ENCODE measurements at places on chromosomes 5 and 9.

- DNase-seq, result no peak
Observed at GRCh38 chr9:114176624-114177291, 21.4 kb downstream of the COL27A1 start.

- DNase-seq, result no peak
Observed at GRCh38 chr5:92492908-92493307, 1088.1 kb downstream of the NR2F1-AS1 start.

DNA sequence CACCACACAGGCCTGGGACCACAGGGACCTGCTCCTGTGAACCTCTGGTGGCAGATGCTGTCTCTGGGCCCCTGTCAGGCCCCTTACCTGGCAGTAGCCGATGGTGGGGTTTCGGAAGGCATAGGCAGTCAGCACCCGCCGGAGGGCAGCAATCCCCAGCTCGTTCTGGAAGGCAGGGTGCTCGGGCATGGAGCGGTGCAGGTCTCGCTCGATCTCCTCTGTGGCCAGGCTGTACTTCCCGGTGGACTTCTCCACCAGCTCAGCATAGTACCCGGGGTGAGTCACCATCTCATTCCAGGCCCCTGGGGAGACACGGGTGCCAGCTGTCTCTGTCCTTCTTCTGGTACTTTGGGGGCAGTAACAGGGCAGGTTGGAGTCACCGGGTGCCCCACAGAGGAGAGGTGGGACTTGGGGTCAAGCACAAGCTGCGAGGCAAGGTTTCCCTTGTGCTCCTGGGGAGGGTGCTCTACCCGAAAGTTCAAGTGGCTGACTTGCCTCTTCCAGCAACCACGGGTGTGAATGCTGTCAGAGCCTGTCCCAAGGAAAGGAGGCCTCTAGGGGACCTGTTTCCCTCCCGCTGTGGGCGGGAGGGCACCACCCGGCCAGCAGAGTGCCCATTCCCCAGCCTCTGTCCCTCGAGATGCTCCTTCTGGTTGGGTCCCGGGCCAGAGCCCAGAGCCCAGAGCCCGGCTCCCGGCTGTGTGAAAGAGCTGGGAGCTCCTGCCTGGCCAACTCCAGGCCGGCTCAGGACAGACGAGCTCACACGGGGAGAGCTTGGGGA, 19.8 kb upstream of the MRNIP start:
- no peak for DNase-seq

DNA sequence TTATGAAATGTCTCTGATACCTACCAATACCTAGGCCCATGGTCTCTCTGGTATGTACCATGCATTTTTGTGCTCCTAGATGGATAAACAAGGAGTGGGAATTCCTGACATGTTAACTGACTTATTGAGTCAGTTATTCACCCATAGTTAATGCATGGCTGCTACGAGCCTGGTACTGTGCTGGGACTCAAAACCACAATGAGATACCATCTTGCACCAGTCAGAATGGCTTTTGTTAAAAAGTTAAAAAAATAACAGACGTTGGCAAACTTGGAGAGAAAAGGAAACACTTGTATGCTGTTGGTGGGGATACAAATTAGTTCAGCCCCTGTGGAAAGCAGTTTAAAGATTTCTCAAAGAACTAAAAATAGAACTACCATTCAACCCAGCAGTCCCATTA, 293.8 kb downstream of the OSTF1 start:
- no peak for DNase-seq

DNA sequence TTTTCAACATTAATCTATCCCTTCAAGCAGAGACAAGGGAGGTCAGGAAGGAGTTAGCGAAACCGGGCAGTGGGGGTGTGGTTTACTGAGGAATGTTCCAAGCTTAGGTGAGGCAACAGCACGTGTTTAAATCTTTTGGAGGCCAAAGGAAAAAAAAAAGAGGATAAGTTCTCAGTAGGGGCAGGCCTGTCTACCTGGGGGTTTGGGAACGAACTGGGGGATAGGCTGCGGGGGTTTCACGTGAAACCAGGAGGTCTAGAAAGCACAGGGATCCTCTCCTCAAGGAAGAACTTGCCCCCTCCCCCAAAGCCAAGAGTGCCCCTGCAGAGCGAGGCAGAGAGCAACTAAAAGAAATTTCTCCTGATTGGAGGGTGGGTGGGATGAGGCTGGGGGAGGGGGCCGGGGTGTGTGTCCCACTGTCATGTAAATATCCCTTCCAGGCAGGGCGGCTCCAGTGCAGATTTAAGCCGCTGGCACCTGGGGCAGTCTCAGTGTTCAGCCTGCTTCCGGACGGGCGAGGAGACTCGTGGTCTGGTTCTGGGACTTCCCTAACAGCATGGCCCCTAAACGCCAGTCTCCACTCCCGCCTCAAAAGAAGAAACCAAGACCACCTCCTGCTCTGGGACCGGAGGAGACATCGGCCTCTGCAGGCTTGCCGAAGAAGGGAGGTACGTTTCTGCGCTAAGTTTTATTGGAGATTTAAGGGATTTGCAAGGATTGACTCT, 5.5 kb upstream of the SET start:
- DNase-seq, result no peak

GRCh38 chr5:74673011-74673790, 11.8 kb upstream of the HEXB start:
- DNase-seq, result no peak

- no peak for DNase-seq
Observed at GRCh38 chr5:157571357-157571827, 4.2 kb downstream of the ADAM19 start.

GRCh38 chr9:2384741-2385140, 236.8 kb upstream of the VLDLR start:
- no peak for DNase-seq

DNA sequence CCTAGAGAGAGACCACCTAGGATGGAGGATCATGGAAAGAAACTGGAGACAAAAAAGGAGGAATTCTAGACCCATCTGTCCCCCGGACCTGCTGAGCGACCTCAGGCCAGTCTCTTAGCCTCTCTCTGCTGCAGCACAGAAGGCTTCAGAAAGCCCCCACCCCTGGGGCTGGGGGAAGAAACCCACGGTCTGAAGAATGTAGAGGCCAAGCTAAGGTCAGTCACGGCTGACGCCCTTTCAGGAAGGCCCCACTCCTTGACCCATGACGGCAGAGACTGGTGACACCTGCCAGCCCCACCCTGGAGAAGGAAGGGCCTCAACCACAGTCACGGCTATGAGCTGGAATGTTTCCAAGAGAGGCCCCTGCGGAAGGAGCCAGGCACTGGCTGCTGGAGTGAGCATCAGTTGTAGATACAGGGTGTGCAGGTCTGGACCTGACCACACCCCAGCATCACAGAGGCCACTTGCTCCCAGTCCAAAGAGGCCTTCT, 120.5 kb upstream of the BOD1 start:
- no peak for DNase-seq

DNA sequence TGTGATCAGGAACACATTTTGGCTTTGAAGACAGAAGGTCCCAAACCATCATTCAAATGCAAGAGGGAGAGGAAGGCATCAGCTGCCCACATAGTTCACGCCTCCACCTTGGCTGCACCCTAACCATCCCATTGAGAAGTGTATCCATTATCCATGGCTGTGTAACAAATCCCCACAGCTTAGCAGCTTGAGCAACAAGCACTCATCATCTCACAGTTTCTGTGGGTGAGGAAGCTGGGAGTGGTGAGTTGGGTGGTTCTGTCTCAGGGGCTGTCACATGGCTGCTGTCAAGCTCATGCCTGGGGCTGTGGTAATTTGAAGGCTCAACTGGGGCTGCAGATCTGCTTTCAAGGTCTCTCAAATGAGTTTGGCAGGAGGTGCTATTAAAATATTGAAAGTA, 23.0 kb upstream of the CEP72 start:
- no peak for DNase-seq

GRCh38 chr5:171115519-171115918, 193.5 kb upstream of the TLX3 start:
- no peak for DNase-seq

DNA sequence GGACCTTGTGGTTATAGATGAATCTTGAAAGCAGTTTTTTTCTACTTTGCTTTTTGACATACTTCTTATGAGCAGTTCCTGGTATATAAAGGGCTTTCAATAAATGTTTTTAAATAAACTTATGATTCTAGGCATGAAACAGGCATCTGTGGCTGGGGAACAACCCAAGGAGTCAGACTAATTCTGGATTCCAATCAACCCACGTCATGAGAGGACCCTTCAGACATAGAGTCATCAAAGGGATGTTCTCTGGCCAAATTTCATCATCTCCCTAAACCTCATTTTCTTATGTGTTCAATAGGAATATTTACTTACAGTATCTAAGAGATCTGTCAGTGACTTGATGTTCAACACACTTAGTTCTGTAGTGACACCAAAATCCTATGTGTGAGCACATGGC, 243.8 kb upstream of the ZNF462 start:
- DNase-seq, result no peak

DNA sequence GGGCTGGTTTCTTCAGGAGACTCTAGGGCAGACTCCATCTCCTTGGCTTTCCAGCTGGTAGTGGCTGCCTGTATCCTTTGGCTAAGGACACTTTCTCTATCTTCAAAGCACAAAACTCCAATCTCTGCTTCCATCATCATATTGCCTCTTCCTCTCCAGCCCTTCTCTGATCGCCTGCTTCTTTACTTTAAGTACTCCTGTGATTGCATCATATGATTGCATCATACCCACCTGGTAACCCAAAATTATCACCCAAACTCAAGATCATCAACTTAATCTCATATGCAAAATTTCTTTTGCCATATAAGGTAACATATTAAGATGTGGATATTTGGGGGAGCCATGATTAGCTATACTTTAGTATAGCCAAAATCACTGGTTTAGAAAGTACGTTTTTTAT, 1092.6 kb upstream of the CDH6 start:
- DNase-seq, result no peak

DNA sequence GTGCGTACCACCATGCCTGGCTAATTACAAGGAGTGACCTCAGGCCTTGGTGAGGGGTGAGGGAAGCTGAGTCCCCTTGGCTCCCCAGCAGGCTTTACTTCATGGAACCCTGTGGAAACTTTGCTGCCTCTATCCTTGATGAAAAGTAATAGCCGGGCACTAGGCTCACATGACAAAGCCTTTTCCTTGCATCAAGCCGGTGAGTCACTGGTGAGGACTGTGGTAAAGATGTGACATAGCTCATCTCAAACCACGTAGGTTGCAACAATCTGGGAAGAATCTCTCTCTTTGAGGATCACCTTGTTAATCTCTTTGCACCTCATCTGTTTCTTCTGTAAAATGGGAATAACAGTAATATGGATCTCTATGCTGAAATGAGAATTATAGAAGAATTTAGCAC, 116.3 kb upstream of the SLC25A48 start:
- DNase-seq, result no peak

- no peak for DNase-seq
Observed at GRCh38 chr9:128124873-128125579, 2.5 kb downstream of the PTGES2 start.

DNA sequence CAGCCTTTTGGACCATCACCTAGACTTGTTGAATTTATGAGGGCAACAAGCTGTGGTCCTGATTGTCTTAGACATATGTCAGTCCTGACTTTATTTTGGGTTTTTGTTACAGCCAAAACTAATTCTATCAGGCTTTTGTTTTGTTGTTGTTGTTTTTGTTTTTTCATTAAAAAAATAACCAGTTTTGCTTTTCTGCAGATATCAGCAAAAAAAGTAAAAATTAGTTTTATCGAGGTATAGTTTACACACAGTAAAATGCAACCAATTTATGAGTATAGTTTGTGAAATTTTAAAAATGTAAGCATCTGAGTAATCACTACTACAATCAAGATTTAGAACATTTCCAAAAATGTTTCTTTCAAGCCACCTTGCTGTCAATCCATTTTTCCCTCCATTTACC, 48.9 kb downstream of the WDR70 start:
- DNase-seq, result no peak

DNA sequence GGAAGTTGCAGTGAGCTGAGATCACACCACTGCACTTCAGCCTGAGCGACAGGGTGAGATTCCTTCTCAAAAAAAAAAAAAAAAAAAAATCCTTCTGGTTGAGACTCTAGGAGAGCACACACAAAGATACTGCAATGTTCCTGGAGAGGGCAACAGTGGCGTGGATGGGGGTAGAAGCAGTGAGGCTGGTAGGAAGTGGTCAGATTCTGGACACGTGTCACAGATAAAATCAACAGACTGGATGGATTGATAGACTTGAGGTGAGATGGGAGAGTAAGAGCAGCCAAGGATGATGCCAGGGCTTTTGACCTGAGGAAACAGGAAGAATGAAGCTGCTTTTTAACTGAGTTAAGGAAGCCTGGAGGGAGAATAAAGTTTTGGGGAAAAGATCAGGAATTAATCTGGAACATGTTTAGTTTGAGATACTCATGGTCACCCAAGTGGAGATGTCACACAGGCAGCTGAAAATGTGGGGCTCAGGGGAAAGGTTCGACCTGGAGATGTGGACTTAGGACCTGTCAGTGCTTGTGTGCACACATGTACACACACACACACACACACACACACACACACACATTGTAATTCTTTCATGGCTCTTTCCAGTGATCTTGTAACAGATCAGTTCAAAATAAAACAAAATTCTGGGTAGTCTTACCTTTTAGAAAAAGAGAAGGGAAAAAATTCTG, 88.1 kb downstream of the FANCC start:
- no peak for DNase-seq

DNA sequence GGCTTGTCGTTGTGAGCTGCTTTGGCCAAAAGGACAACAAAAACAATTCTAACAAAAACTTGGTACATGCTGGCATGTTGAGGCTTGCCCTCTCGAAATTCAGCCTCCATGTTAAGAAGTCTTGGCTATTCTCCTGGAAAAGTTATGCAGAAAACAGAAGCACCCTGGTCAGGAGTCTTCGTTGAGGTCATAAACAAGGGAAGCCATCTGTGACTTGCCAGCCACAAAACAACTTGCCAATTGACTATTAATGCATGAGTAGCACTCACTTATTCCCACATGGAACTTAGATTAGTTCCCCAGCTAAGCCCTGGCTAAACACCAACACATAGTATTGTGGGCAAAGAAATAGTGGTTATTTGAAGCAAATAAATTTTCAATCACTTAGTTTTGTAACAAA, 521.0 kb upstream of the CHD1 start:
- no peak for DNase-seq

GRCh38 chr9:127979333-127980059, 1.3 kb downstream of the EEIG1 start:
- peak; percentile 28 for DNase-seq

- no peak for DNase-seq
Observed at GRCh38 chr5:135505973-135506372, 29.8 kb downstream of the NEUROG1 start.

- no peak for DNase-seq
Observed at GRCh38 chr9:113293285-113293878, 9.8 kb downstream of the RNF183 start.

DNA sequence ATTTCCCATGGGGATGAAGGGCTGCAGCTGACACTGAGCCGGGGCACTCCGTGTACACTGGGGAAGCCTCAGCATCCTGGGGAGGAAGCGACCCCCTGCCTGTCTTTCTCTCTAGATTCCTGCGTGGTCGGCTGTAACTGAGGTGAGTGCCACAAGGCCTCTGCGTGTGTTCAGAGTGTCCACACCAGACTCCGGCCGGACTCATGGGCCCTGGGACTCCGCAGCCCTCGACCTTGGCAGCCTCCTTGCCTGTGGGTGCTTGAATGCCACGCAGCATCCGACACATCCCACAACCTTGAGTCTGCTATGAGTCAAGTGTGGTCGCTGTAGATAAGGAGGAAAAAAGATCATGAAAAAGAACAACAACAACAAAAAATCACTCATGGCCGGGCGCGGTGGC, 23.4 kb downstream of the PAEP start:
- DNase-seq, result no peak
